Astrocyte of the cerebellum (primary cell): ENCODE measurements at places on chromosomes 2 and 18.

DNA sequence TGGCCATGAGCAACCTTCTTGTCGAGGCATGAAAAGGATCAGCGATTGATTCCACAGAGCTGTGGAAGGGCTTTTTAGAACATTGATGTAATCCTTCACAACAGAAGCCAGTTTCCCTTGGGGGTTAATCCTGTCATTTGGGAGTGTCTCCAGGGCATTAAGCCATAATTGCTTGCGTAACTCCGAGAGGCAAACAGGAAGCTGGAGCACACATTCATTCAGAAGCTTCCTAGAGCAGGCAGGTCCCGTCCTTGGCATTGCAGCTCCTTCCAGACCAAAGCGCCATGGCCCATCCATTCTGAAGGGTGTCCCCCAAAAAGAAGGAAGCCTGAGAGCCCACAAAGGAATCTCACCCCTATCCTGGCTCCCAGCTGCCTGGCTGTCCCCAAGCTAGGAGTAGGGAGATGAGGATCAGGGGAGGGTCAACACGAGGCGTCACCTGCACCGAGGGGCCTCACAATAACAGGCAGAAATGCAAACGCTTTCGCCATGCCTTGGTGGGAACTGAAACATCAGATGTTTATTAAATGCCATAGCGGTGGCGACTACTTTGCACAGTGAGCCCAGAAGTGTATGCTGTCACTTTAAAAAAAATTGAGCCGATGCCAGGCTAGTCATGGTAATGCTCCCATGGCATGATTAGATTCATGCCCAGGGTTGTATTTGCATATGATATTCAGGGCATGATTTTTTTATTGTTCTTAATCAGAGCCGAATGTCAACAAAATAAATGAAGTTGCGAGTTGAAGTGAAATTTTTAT, 339.4 kb downstream of the BCL11A start:
- no peak for DNase-seq

DNA sequence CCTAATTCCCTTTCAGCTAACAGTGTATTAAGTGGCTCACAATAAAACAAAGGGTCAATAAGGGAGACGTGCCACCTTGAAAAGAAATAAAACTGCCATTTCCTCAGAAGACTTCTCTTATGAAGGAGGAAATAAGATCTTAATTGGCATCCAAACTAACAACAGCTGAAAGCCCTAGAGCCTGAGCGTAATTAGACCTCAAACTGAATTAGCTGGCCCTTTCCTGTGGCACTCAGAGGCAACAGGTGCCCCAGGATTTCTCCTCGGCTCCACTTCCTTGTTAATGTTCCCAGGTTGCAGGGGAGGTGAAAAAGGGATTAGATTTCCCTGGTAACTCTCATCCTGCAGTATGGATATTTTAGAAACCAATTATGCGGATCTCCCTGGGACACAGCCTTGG, 804.3 kb downstream of the DCDC2C start:
- DNase-seq, result no peak

DNA sequence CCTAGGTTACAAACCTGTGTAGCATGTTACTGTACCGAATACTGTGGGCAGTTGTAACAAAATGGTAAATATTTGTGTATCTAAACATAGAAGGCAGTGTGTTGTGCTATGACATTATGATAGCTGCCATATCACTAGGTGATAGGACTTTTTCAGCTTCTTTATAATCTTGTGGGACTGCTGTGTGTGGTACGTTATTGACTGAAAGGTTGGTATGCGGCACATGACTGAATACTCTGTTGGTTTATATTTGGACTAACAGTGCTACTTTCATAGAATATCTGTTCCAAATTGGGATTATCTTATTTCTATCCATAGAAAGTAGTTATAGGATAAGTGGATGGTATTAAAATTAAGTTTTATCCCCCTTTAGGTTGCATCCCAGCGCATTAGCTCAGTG, 144.7 kb downstream of the PHLPP1 start:
- DNase-seq, result no peak

DNA sequence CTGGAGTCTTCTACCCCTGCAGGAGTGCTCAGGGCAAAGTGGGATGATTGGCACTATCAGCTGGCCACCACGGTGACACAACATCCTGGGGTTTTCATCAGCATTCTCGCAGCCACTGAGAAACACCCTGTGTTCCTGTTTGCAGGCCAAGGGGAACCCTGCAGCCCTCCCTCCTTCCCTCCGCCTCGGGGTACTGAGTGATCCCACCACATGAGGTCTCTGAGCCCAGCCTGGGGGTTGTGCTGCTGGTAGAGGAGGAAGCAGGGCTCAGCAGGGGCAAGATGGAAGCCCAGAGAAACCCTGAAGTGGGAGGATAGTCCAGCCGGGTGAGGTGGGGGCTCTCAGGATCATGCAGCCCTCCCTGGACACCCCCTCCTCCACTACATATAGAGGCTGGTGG, at the start of gene OXER1:
Gene OXER1 (minus strand): TSS at position 40 of the 400 bp plus-strand sequence. CDS start 73 bp downstream, outside the sequence.
- no peak for DNase-seq

DNA sequence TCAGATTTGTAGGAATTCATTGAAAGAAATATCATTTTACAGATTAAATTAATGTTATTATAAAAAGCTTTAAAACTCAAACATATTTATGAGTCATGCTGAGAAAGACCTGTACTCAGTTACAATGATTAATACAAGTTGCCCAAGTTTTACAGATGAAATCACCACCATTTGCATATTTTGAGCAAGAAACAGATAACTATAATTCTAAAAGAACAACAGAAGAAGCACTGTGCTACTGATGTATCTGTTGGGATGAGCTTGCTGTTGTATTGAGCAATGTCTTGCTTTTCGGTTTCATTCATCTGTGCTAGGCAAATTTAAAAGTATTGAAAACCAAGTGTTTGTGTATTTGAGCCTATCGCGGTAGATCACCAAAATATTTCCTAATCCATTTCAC, 1589.1 kb upstream of the ZEB2 start:
- DNase-seq, result no peak

- DNase-seq, result no peak
These were observed 7.3 kb downstream of the TMX3 start for GRCh38 chr18:68707646-68708045.

GRCh38 chr18:7579918-7580542, 12.9 kb downstream of the PTPRM start:
- no peak for DNase-seq

DNA sequence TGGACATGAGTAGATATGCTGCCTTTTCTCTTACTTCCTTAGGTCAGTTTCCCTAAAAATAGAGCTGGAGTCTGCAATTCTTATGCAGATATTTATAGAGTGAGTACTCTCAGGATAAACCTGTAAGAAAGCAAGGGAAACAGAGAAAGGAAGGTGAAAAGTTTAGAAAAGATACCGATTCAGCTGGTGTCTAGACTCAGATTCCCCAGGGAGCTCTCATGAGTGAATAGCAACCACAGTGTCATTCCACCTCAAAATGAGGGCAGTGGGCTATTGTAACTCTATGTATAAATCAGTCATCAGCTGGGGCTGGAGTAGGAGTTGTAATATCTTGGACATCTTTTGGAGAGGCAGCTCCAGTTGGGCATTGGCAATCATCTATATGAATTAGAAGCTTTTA, 1485.1 kb upstream of the TMEFF2 start:
- no peak for DNase-seq

- no peak for DNase-seq
These were observed 82.5 kb downstream of the TMEM247 start for GRCh38 chr2:46561731-46562450.

GRCh38 chr18:61333271-61333745, at the start of gene CDH20:
TSS of gene CDH20 (plus strand) at chr18:61333430.
- no peak for DNase-seq

DNA sequence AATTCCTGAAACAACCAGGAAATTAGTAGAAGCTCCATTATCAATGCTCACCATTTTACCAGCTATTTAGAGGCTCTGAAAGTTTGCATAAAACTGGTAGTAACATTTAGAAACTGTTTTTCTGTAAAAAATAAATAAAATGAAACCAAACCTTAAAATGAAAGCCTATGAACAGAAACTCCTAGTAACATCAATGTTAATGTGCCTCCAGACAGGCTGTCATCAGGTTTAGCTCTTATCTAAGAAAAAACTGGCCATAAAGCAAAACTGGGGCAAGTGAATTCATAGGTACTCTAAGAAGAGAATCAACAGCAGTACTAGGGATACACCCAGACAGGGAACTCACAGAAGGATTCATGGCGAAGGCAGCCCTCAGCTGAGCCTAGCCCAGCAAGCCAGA, 8.0 kb downstream of the E2F6 start:
- no peak for DNase-seq

DNA sequence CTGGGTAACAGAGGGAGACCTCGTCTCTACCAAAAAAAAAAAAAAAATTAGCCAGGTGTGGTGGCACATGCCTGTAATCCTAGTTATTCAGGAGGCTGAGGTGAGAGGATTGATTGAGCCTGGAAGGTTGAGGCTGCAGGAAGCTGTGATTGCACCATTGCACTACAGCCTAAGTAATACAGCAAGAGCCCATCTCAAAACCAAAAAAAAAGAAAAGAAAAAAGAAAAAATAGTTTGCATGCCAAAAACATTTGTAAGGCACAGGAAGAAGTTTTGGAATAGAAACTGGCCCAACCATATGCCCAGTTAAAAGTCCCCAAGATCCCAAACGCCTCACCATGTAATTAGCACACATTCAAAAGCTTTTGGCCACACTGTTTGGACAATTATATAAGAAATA, 13.4 kb upstream of the ACOXL start:
- DNase-seq, result no peak

GRCh38 chr2:104049438-104049837, 804.5 kb upstream of the POU3F3 start:
- no peak for DNase-seq

DNA sequence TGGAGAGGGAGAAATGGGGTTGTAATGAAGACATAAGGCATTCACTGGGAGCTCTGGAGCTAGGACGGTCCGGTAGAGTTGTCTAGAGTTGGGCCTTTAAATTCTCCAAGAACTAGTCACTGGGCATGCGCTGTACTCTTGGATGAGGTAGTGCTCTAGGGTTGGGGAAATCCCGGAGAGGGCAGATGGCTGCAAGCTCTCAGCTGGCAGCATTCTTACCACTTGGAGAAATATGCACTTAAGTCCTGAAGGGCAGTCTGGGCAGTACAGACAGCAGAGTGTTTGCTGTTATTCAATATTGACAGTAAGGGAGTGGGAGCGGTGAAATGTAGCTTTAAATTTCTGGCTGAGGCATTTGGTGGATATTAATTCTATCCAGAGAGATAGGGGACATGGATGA, 214.6 kb downstream of the RDH14 start:
- no peak for DNase-seq

DNA sequence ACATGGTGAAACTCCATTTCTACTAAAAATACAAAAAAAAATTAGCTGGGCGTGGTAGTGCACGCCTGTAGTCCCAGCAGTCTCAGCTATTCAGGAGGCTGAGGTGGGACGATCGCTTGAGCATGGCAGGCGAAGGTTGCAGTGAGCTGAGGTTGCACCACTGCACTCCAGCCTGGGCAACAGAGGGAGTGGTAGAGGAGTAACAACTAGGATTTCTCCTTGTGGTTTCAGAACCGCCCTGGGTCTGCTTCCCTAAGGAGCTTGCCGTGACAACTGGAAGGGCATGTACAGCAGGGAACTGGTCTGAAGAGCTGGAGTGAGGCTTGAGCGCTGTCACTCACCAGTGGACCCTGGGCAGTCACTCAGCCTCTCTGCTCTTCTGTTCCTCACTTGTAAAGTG, 29.1 kb downstream of the REEP1 start:
- DNase-seq, result no peak

GRCh38 chr2:23532391-23533337, 147.7 kb downstream of the KLHL29 start:
- no peak for DNase-seq

GRCh38 chr18:56645415-56646016, 5.6 kb upstream of the WDR7 start:
- DNase-seq, result no peak

GRCh38 chr18:57789090-57789489, 14.0 kb downstream of the ATP8B1 start:
- peak; percentile 67 for DNase-seq

DNA sequence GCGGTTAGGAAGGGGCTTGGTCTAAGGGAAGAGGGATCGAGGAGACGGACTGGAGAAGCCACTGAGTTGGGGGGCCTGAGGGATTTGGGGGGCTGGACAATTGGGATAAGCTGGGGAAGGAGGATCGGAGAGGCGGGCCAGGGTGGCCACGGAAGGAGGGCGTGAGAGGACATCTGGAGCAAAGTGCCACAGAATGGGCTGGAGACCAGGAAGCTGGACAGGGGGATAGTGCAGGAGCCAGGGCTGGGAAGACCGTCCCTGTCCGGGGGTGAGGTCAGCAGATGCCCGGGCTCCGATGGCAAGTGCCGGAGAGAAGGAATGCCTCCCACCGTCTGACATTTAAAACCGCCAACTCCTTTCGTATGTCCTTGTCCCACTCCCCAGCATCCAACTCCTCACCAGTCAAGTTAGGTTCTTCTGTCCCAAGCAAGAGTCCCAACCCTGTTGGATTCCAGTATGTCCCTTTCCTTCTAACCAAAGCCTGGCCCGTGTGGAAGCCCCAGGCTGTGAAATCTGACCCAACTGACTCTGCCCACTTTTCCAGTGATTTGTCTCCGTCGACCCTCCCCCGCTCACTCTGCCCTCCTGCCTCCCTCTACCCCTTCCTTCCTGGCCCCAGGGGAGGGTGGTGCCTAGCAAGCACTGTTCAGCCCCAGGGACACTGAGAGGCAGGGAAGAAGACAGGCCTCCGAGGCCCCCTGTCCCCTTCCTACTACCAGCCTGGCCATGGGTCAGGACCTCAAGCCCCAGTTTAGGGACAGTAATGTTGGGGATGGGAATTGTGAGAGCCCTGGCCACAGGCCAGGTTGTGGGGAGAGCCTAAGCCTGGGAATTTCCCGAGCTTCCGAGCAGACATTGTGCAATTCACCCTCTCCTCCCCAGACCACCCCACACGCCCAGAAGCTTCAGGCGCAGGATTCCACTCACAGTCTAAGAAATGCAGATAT, 31.5 kb upstream of the TMBIM1 start:
- no peak for DNase-seq

DNA sequence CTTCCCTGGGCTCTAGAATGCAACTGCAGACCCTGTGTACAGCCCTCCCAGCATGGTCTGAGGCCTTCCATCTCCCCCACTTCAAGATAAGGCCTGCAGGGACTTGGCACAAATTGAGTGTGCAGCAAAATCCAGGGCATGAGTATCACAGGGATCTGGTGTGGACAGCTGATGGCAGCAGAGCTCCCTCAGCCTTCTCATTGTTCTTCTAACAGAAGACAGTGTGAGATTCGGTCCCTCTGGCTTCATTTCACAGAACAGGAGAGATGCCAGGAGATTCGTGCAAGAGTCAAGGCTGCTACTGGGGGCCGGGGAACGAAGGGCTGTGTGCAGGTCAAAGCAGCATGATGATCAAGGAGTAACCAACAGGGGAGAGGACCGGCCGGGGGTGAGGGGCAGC, 85.8 kb downstream of the UXS1 start:
- DNase-seq, result peak; percentile 33

GRCh38 chr2:62265106-62265505, 69.2 kb downstream of the B3GNT2 start:
- no peak for DNase-seq

DNA sequence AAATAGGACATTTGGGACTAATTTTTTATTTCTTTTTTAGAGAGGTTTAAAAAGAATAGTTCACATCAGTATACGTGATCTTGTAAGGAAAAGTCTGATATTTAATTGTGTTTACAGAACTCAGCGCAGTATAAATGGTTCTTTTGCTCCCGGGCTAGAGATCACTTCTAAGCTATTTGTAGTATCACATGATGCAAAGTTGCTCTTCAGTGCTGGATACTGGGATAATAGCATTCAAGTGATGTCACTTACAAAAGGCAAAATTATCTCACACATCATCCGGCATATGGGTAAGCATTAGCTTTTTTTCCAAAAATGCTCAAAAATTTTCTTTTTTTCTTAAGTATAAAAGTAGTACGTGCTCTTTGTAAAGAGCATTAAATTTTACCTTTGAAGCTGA, 37.4 kb upstream of the CYP20A1 start:
- no peak for DNase-seq

- DNase-seq, result no peak
These were observed 33.3 kb upstream of the SLC35F6 start for GRCh38 chr2:26730549-26731344.
